Hematopoietic multipotent progenitor cell treated with erythropoietin and hydrocortisone succinate and interleukin-3 and kit ligand, for 8 days (in vitro differentiated cells): ENCODE measurements at places on chromosomes 7 and 10.

GRCh38 chr10:126561294-126561920 lies 109.1 kb downstream of the C10orf90 start:
- no peak for DNase-seq

GRCh38 chr7:76509931-76510877 lies at the start of gene UPK3B:
Gene UPK3B (plus strand): TSS chr7:76510552. CDS start chr7:76510653, 101 bp downstream.
- DNase-seq: no peak

GRCh38 chr10:4755286-4755989 lies 70.6 kb upstream of the AKR1E2 start:
- no peak for DNase-seq

GRCh38 chr10:87961314-87961713 lies 97.9 kb downstream of the PTEN start:
- DNase-seq: no peak

DNA sequence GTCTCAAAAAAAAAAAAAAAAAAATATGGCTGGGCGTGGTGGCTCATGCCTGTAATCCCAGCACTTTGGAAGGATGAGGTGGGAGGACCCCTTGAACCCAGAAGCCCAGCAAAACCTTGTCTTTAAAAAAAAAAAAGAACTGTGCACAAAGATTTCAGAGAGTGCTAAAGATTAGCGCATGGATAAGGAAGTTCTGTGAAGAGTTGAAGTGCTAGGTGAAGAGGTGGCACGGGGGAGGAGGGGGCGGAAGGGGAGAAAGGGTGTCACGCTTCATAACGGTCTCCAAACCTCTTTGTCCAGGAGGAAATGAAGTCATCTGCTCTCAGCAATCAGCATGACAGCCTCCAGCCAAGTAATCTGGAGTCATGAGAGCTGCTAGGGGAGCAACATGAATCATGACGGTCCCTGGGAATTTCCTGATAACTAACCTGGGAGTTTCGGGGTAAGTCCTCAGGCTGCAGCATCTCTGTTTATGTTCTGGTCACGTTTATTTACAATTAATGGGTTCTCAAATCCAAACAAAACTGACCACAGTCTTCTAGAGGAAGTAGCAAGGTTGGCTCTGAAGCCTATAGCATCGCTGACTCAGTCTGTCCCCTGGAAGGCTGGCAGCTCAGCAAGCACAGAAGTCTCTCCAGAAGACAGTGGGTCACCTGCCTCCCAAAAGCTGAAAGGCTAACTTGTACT lies 1.9 kb upstream of the PLAU start:
- DNase-seq: peak; percentile 29

- DNase-seq: no peak
Observed at GRCh38 chr7:155756322-155756721, 55.9 kb downstream of the SHH start.

- no peak for DNase-seq
Observed at GRCh38 chr10:93465806-93466675, 16.1 kb downstream of the MYOF start.

DNA sequence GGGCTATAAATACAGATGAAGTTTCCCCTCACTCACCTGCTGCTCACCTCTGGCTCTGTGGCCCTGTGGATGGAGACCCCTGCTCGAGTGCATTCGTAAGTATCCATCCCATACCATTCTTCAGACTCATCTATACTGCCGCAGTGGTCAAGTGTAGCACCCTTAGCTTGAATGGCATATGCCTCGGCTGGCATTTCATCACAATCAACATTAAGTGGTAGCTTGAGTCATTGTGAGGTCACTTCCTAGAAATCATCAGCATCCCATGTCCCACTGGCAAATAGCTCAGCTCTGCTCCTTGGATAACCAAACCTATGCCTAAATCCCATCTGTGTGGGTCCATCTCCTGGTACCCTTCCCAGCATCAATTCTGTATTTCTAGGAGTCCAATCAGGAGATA lies 38.2 kb downstream of the MDH2 start:
- no peak for DNase-seq

DNA sequence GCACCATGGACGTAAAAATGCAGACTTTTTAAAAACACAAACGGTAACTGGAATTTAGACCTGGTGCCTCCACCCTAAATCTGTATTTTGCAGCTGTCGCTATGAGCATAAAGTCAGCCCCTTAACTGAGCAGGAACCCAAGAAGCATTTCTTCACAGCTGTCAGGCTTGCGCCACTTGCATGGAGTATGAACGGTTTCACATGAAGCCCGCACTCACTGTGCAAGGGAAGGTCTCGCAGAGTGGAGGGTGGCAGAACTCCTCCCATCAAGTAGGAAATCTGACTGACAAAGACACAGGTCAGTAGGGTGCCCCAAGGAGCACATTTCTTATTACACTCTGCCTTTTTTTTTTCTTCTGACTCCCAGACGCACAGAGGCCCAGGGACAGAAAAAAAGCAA lies 58.5 kb downstream of the ELMO1 start:
- DNase-seq: no peak

DNA sequence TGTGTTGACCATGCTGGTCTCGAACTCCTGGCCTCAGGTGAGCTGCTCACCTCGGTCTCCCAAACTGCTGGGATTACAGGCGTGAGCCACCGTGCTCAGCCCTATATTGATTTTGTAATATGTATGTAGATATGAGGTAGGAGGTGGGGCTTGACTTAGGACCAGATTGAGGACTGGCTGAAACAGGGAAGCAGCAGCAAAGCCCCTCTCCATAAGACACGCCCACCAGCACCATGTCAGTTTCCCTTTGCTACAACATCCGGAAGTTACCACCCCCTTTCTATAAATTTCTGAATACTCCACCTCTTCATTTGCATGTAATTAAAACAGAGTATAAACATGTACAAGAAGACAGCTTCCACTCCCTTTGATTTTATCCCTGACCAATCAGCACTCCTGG lies 47.9 kb upstream of the MYL10 start:
- no peak for DNase-seq

DNA sequence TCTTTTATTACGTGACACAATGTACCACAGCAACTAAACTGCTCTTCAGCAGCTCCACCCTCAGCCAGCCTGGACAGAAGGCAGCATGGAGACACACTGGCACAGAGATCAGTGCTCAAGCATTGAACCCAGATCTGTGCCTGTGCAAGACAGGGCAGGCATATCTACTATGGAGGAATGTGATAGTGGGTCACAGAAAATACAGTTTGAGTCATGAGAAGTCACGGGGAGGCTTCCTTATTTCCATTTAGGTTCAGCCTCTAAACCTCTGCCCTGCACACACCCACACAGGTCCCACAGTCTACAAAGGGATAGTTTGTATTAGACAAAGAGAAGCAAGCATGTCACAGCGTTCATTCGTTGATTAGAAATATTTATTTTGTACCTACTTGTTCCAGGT lies 187.4 kb upstream of the AGR3 start:
- no peak for DNase-seq

GRCh38 chr10:57222129-57222528 lies 861.1 kb upstream of the ZWINT start:
- DNase-seq: no peak

DNA sequence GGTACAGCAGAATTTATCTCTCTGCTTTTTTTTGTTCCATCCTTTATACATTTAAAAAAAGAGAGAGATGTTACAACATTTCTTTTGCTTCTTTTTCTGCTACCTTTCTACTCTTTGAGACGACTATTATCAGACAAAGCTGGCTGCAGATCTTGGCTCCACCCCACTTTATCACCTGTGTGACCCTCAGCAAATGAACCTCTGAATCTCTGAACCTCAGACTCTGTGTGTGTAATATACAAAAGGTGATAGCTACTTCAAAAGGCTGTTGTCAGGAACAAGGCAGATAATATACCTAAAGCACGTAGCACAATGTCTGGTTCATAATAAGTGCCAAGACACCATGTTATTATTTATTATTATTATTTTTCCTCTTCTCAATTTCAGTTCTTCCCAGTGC lies 32.6 kb upstream of the UBE2D1 start:
- no peak for DNase-seq

- no peak for DNase-seq
Observed at GRCh38 chr10:30056281-30056680, 3.1 kb downstream of the JCAD start.

DNA sequence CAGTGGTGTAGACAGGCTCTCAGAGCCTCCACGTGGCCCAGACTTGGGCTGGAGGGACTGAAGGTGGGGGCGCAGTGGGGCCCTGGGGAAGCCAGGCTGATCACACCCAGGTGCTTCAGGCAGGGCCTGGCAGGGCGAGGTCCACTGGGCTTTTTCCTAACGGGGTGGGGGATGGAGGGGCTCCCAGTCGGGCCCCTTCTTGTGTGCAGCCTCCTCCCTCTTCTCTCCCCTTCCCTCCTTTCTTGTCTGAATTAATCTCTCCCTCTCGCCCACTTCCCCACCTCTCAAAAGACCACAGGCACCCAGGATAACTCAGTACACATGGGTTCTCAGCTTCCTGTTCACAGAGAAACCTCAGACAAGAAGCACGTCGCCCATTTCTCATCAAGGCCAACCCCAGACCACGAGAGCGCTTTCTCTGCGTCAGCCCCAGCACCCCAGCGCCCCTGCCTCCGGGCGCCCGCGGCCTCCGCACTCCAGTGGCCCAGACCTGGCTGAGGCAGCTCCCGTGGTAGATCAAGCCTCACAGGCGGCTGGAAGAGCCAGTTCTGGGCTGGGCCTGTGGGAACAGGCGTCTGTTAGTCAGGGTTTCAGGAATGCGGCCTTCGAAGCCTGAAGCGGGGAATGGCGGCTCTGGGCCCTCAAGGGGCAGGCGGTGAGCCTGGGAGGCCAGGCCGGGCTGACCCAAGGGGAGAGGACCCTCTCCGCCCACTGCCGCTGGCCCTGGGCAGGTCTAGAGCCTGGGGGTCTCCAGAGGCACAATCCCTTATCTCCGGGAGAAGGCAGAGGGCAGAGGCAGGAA lies 50.6 kb downstream of the PWWP2B start:
- DNase-seq: peak; percentile 29

DNA sequence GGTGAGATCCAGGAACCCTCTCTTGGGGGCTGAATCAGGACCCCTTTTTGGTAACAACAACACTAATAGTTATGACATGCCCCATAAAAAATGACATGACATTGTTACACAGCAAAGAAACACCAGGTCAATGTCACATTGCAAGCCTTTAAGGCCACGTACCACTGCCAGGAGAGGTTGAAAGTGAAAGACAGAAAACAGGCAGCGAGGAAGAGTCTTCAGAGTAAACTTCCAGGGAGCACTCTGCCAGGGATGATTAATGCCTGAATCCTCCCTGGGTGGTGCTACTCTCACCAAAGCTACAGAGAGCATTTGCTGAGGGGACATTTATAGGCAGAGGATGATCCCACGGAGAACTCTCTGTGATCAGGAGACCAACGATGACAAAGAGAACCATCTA lies 551.6 kb downstream of the CALN1 start:
- no peak for DNase-seq

- no peak for DNase-seq
Observed at GRCh38 chr10:132164761-132165278, 21.9 kb upstream of the DPYSL4 start.

DNA sequence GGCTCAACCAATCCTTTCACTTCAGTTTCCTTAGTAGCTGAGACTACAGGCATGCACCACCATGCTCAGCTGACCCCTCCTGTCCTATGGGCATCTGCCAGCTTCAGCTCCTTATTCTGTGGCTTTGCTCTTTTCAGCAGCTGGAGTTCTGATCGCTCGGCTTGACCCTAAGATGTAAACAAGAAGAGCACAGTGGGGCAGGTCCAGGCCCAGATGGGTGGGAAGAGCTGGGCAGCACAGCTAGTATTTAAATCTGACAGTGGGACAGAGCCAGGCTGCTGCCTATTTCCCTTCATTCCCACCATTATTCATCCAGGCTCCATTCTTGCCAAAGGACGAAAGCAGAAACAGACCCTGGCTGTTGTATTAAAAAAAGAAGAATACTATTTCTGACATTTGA lies 494.9 kb upstream of the PODXL start:
- no peak for DNase-seq
